Cerebellar nuclear complex (tissue), 1 donor: ENCODE measurements at places on chromosomes 16 and 17.

- DNase-seq = no peak
These were observed 729 bp downstream of the P2RX5 start for GRCh38 chr17:3695129-3695722.

DNA sequence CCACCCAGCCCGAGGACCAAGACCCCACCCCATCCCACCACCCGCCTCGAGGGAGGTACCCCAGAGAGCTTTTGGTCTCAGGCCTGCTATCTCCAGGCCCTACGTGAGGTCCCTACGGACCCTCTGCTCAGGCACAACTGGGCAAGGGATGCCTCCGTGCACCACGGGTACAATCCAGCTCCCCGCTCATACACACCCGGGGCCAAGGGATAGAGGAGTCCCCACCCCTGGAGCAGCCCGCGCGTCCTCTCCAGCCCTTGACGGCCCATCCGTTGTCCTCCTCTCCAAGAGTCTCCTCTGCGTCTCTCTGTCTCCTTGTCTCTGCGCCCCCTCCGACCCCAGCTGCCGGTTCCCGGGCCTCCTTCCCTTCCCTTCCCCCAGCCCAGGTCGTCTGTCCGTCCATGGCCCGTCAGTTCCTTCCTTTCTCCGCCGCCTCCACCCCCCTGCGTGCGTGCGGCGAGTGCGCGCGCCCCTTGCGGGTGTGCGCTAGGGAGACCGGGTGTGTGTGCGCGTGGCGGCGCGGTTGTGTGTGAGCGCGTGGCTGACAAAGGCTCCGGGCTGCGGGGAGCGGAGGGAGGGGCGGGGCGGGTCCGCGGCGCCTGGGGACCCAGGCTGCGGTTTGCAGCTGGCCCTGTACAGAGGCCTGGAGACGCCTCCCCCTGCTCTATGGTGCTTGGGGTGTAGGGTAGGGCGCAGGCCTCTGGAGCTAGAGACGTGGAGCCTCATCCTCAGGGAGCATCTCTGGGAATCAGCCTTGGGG is 930 bp downstream of the SPNS2 start:
- no peak for DNase-seq

DNA sequence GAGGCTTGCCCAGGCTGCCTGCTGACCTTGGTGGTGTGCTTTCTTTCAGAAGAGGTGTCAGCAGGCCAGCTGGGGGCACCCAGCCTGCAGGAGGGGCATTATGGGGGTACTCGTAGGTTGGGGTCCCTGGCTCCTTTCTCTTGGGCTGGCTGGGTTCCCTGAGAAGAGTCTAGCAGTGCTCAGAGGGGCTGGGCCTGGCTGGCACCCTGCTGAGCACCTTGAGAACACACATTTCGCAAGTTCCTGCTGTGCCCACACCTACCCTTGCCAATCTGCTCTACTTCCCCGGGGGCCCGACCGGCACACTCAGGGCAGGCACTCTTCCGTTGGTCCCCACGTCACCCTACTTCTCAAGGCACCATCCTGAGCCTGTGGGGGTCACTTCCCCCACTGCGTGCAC is 5.1 kb downstream of the CEMP1 start:
- no peak for DNase-seq

- DNase-seq = no peak
These were observed 9.2 kb upstream of the GGT6 start for GRCh38 chr17:4569591-4569990.

GRCh38 chr16:50007744-50008143 is 17.3 kb upstream of the CNEP1R1 start:
- no peak for DNase-seq

- DNase-seq = no peak
These were observed 280.9 kb downstream of the MAP2K4 start for GRCh38 chr17:12301551-12301950.

GRCh38 chr17:81385320-81386111 is 9.7 kb upstream of the BAHCC1 start:
- DNase-seq = no peak

GRCh38 chr17:6901086-6901485 is 69.6 kb upstream of the TEKT1 start:
- DNase-seq = no peak

DNA sequence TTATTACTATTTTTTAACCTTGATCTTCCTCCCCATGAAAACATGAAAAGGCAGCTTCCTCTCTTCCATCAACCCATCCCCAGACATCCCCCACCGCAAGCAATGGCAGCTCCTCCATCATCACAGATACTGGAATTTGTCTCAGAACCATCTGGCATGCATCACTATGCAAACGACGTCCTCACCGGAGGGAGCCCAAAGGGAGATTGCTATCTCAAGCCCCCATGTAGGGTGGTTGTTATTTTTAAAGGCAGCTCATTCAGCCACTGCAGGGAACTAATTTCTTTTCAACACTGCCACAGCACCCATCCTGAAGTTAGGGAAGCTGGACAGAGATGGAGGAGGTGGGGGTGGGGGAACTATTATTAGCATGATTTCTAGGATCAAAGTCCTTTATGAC is 222.5 kb downstream of the FOXL1 start:
- DNase-seq = no peak

- DNase-seq = no peak
These were observed 221.0 kb downstream of the CCDC182 start for GRCh38 chr17:57523926-57524632.

DNA sequence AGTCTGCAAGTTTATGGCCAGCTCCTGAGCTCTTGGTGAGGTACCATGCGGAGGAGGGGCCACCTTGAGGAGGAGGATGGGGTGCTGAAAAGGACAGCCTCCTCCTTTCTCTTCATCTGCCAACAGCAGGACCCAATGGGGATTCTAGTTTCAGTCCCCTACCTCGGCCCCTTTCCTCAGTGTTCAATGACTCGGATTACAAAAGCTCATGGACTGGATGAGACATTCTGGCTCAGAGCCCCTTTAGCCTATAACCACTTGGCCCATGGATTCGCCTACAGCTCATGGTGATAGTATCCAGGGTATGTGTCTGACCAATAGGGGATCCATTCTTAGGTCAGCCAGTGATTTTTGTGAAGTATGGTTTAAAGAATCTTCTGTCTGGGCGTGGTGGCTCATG is 8.5 kb upstream of the PIK3R6 start:
- no peak for DNase-seq

GRCh38 chr17:76543482-76543825 is 3.6 kb downstream of the PRCD start:
- DNase-seq = no peak

DNA sequence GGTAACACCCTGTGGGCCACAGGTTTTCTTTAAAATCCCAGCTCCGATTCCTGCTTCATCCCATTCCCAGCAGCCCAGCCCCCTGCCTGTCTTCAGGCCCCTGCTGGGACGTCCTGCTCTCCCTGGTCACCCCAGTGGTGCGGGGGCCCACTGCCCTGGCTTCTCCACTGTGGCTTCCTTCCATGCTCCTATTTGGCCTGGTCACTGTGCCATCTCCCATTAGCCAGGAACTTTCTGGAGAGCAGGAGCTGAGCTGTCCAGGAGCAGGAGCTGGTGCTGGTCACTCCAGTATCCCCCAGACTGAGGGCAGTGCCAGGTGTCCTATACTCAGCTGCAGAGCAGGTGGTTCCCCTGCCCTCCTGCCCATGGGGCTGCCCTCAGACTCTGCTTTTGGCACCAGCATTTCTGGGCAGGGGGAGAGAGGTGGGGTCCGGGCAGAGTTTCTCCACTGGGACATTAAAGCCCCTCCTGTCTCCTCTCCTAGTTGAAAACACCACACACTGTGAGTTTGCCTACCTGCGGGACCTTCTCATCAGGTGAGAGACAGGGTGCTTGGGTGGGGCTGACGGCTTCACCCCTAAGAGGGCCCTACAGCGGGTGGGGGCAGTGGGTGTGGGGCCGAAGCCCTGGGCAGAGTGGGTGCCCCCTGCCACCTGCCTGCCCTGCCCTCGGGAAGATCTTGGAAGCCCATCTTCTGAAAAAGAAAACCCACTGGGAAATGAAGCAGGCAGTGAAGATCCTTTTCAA is 356.2 kb downstream of the SEC14L1 start:
- DNase-seq = no peak

GRCh38 chr17:81398832-81399411 is 3.7 kb downstream of the BAHCC1 start:
- no peak for DNase-seq

GRCh38 chr16:88045820-88046303 is 94.6 kb downstream of the BANP start:
- DNase-seq = no peak

DNA sequence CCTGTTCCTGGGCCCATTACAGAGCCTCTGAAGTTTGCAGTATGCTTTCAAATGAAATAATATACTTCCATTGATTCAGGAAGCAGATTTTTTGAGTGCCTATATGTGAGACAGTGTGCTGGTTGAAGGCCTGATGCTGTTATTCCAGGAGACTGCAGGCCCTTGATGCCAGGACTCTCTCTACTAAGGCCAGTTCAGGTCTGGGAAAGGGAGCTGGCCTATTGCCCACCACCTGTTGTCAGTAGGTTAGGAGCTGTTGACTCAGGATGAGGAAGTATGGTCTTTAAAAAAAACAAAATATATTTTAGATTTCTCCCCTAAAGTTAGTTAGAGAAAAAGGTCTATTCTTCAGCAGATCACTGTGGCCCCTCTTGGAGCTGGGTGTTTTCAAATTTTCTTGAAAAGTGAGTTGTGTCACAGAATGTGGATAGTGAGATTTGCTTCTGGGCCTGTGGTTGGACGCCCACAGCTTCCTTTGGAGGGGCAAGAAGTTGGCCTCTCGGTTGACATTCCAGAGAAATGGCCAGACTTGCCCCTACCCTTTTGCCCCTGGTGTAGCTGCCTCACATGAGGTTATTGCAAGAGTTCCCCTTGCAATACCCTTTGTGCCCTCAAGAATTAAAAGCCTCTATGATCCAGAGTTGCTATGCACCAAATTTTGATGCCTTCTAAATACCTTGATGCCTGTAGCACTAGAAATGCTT is 7.9 kb downstream of the ESRP2 start:
- no peak for DNase-seq

DNA sequence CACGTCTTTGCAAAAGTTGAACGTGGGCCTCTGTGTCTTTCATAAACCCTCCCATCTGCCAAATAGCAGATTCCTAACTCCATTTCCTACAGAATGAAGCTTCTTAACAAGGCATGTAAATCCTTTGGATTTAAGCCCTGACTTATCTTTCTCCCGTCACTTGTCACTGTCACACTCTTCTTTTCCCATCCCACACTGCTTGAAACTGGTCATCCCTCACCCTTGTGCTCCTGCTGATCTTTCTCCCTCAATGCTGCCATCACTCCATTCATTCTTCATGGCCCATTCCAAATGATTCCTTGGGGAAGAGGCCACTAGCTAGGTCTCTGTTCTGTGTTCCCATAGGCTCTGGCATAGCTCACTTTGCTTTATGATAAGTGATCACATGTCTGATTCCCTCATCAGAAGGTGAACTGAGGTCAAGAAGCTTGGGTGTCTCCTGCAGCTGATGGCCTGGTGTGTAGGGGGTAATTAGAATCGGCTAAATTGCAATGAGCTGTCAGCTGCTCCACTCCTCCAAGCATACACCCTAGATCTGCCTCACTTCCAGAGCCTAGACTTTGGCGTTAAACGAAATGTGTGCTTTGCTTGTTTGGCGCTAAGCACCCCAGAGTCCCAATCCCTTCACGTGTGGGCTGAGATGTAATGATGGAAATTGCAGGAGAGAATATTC is 61.7 kb downstream of the PECAM1 start:
- no peak for DNase-seq

DNA sequence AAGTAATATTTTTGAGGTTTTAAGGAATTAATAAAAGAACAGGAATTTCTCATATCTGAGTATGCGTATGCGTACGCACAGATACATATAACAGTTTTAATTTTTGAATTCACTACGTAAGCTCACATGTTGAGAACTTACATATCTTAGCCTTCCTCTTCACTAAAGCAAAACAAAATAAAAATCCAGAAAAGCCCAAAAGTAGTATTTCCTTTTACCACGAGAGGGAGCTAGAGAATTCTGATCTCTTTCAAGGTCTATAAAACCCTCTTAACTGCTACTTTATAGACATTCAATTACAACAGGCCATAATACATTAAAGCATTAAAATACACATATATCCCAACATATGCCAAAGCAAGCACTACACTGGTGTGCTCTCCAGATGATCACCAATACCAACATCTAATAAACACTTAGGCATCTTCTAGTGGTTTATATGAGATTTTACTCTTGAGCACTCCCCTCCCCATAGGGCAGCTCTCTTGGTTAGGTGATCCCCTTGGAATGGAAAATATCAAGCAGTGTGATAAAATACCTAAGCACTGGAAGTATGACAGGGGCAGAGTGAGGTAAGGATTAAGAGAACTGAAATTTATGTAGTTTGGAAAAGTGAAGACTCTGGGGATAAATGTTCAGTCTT is 94.0 kb downstream of the SKAP1 start:
- no peak for DNase-seq

- DNase-seq = no peak
These were observed 68.7 kb downstream of the HIC1 start for GRCh38 chr17:2123375-2124251.

GRCh38 chr17:58249270-58250133 is 11.1 kb downstream of the LPO start:
- DNase-seq = no peak

DNA sequence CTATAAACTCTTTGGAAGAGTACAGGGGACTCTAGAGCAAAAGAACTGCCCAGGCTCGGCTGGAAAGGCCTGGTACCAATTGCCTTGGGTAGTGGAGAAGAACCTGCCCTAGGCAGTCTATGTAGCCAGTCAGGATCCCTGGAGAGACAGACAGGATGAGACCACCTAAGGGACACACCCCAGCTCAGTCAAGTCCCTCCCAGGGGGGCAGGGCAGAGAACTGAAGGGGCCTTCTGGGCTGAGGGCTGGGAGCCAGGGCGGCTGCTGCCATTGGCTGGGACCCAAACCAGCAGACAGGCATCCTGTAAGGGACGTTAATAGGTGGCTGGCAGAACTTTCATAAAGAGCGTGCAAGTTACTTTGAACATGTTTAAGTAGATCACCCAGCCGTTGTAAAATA is 12.8 kb upstream of the SLC38A8 start:
- no peak for DNase-seq

GRCh38 chr17:6011206-6011605 is 59.0 kb upstream of the WSCD1 start:
- no peak for DNase-seq

DNA sequence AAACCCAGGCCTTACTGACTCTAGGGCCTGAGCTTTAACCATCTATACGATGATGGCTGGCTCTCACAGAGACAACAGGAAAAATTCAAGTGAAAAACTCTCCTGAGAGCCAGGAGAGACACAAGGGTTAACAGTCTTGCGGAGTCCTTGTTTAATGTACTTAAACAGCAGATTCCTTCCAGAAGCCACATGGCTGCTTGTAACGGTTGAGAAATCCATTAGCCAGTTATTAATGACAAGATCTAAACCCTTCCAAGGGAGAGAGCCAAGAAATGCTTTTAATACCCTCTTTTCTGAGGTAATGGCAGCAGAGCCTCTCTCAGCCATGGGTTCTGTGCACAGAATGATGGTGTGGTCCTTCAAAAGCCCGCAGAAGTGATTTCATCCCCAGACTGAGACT is 5.2 kb upstream of the ALDOA start:
- DNase-seq = no peak

- no peak for DNase-seq
These were observed 1.5 kb downstream of the VPS35 start for GRCh38 chr16:46687486-46687885.
